Panc1 (cell line): ENCODE measurements at places on chromosomes 5 and 9. TPM values are rescaled to one million over a fixed set of nuclear protein-coding genes. Genes with fewer than 3 reads are reported as not detected.

DNA sequence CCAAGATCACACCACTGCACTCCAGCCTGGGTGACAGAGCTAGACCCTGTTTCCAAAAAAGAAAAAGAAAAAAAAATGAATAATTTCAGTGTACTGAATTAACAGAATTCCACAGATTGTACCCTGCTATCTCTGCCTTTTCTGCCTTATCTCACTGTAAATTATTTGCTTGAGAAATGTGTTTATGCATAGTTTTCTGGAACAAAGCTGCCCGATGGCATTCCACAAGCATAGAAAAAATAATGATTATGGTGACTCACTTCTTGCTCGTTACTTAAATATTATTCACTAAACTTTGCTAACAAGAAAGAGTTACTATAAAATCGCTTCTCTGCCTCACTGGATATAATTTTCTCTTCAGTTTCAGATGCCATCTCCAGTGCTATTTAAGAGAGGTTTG is 88.7 kb upstream of the FAM169A start:
- no peak for DNase-seq

FBLL1 gene
- total RNA-seq = 7.5 TPM

- DNase-seq = no peak
These were observed 7.6 kb downstream of the GRIN1 start for GRCh38 chr9:137146527-137146918.

GRCh38 chr9:19481971-19482404 is 73.2 kb downstream of the ACER2 start:
- no peak for DNase-seq

DNA sequence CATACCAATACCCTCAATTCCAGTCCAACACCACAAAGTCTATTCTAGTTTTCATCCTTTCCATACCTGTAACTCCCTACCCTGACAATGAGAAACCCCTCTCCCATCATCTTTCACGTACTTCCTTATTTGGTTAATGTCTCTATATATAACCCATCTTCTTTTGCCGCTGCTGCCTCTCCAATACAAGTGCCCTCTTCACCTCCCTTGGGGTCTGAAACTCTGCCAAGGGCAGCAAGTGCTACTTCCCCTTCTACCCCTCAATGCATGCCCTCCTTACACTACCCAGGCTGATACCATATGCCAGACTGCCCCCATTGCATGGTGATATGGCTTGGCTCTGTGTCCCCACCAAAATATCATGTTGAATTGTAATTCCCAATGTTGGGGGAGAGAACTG is 24.4 kb upstream of the SMIM15 start:
- DNase-seq = no peak
